GM04503 (cell line): ENCODE measurements at places on chromosomes 4 and X.

GRCh38 chr4:152356428-152357034, 179.4 kb downstream of the FBXW7 start:
- DNase-seq, result peak; percentile 34

DNA sequence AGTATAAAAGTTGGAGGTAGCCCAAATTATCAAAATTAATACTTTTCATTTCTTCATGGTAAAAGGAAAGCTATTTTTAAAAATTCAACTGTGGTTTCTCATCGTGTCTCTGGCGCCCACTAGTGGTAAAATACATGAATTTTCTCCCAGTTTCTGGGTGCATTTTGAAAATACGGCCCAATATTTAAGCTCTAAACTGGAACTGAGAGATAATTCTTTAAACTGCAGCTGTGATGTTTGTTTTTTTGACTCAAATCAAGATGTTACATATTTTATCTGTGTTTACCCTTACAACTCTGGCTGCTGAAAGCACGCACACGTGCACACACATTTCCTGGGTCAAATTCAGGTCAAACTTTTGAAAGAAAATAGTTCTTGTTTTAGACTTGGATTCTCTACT, 123.9 kb upstream of the ACSL4 start:
- DNase-seq, result no peak

DNA sequence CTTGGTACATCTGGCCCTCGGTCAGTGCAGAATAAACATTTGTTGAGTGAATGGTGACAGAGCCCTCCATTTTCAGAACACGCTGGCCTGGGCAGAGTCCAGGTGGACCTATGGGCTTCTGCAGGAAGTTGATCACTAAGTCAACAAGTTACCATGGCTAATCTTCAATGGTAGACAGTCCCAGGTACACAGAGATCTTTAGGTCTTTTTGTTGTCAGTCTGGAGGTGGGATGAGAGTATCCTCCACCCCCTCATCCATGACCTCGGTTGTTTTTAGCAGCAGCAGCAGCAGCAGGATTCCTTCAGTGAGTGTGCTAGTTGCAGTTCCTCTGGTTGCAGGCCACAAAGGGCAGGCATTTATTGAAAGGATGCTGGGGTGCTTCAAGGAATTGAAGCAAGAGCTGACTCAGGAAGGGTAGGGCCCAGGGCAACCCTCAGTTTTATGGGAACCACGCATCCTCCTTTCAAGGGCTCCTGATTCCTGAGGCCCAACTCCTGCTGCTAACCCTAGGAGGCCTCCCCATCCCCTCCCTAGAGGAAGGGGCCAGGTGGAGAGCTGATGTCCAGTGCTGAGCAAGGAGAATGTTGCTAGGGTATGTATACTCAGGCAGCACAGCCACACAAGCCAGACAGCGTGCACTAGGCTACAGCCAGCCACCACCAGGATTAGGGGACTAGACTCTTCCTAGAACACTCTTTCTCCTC, 1.7 kb upstream of the USP27X start:
- DNase-seq, result no peak

DNA sequence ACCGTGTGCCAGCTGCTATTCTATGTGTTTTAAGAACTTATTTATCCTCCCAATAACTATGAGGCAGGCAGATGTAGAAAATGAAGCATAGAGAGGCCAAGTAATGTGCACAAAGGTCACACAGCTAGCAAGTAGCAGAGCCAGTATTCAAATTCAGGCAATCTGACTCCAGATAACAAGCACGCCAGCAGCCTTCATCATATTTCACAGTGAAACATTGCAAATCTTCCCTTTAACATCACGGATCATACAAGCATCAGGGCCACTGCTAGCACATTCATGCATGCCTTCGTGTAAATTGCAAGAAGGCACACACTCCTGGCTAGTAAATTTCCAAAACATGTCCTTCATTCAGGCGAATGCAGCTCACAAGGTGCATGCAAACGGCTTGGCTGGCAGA, 33.1 kb downstream of the MAOB start:
- DNase-seq, result no peak

- DNase-seq, result peak; percentile 5
Observed at GRCh38 chr4:22090661-22091351, 142.2 kb upstream of the KCNIP4 start.

DNA sequence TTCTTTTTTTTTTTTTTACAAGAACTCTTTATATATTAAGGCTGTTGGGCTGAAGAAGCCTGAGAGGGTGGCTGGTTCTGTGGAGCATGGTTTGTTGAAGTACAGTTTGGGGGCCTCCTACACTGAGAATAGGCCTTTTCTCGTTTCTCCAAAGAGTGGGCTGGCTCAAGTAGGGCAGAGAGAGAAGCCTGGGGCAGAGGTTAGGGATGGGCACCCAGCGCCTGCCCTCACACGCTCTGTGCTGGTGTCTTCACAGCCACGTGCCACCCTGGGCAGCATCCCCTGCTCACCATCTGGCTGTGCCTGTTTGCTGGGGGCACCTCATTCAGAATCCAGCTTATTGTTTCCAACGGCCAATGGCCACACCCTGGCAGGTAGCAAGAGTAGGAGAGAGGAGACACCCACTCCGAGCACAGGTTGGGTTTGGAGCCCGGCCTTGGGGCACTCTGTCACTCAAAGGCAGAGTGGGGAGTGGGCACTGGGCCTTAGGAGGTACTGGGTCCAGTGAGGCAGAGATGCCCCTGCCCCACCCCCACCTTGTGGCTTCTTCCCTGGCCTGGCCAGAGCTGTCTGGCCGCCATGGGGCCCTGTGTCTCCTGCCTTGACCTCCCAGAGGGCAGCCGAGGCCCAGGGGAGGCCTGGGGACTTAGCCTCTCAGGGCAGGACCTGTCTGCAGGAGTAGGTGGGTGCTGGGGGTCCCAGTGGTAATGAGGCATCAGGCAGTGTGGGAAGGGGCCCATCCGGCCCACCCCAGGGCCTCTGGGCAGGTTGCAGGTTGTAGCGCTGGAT, 2.9 kb downstream of the MSANTD1 start:
- DNase-seq, result no peak

DNA sequence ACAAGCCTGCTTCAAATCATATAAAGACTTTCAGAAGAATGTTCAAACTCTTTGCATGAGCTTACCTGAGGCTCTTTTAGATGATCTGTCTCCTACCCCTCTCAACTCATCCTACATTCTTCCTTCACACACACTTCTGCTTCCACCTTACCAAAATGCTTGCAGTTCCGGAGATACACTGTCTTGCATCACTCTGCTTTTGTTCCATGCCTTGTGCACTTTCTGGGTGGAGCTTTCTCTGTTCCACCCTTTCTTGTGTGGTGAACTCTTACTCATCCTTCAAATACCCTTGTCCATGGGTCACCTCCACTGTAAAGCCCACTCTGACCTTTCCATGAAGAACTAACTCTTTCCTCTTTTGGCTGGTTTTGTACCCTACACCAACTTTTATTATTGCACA, 18.4 kb upstream of the MGST2 start:
- DNase-seq, result no peak

DNA sequence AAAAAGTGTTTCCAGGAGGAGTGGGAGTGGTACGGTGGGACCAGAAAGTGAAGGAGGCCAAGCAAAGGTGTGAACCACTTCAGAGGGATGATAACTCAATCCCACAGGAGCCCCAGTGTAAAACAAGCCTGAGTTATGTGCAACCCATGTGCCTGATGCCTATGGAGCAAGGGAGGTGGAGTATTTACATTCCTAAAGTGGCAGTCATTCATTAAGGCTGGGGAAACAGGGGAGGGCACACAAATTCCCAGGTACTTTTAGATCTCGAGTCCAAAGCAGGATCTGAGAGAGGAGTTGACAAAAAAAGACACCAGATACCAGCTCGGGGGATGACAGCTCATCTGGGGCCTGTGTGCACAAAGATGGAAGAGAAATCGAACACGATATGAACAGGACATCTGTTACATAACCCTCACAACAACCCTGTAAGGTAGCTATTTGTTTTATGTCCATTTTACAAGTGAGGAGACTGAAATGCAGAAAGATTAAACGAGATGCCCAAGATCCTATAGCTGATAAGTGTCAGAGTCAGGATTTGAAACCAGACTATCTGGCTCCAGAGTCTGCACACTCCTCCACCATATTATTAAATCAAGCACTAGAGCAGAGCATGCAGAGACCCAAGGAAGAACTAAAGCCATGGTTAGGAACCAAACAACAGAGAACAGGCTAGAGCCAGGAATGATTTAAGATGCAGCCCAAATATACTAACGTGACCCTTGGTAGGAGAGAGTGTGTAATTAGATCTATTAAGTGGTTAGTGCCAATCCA, 91.9 kb upstream of the MAPK10 start:
- peak; percentile 3 for DNase-seq

GRCh38 chr4:164345756-164346155, 408.2 kb upstream of the SMIM31 start:
- DNase-seq, result no peak

GRCh38 chr4:83054928-83055327, 19.9 kb downstream of the COPS4 start:
- DNase-seq, result no peak
